Amygdala (tissue), 56 donors: ENCODE measurements at places on chromosomes 7 and 10.

DNA sequence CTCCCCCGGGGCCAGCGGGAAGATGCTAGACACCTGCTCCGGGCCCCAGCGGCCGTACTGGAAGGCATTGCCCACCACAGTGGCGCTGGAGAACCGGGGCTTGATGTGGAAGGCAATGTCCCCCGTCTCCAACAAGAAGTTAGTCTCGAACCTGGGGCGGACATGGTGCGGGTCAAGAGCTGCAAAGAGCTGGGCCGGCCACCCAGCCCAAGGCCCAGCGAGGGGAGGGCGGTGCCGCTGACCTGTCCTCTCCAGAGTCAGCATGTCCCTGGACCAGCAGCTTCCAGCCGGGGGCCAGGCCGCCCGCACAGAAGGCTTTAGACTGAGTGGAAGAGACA is 551 bp downstream of the GRIFIN start:
- DNase-seq = no peak

GRCh38 chr7:33350577-33350976 is 221.2 kb downstream of the BBS9 start:
- DNase-seq = no peak

DNA sequence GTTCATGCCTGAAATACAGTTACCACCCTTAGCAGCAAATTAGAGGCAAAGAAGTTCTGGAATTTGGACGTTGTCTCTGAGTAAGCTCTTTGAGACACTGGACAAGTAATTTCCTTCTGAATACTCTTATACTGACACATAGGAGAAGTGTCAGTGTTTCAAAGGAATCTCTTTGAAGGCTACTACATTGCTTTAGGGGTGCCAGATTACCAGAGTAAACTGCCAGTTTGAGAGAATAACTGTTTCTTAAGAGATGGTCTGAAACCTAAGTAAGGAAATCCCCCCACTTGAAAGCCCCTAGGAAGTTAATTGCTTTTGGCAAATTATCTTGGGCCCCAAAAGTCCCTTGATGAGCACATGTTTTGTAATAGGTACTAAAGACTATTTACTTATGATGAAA is 3.4 kb downstream of the FAS start:
- no peak for DNase-seq

- DNase-seq = peak; percentile 93
Observed at GRCh38 chr10:624605-625332, 64.7 kb downstream of the DIP2C start.

DNA sequence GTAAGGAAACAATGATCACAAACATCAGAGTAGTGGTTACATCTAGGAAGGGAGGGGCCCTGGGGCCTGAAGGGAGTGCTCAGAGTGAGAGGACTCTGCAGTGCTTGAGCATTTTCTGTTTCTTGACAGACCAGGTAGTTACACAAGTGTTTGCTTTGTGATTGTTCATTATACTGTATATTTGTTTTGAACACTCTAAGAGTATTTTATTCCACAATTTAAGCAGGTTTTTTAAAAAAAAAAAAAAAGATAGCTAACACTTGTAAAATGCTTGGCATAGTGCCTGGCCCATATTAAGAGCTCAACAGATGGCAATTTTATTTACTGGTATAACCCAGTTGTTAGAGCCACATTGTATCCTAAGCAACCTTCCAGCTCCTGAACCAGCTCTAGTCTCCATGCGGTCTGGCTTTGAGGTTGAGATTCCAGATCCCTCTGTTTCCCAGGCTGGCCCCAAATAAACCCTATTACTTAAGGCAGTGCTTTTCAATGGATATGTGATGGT is 20.1 kb upstream of the ATXN7L1 start:
- no peak for DNase-seq

DNA sequence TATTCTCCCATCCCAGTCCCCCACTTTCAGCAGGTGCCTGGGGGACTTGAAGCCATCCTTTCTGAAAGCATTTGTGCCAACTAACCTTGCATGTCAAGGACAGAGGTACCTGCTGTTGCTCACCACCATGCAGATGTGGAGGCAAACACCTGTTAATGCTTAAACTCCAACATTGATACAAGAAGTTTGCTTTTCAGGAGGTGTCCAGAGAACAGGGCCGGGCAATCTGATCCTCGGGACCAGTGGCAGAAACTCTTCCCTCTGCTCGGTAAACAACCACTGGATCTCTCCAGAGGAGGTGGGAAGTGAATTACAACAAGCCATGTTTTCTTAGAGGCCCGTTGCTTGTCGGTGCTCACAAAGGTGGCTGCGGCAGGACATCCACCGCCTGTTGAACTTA is 54.7 kb downstream of the FGFR2 start:
- no peak for DNase-seq

GRCh38 chr10:129532838-129533237 is 65.8 kb downstream of the MGMT start:
- DNase-seq = no peak

GRCh38 chr10:43479275-43479674 is 42.4 kb downstream of the ZNF487 start:
- DNase-seq = no peak

DNA sequence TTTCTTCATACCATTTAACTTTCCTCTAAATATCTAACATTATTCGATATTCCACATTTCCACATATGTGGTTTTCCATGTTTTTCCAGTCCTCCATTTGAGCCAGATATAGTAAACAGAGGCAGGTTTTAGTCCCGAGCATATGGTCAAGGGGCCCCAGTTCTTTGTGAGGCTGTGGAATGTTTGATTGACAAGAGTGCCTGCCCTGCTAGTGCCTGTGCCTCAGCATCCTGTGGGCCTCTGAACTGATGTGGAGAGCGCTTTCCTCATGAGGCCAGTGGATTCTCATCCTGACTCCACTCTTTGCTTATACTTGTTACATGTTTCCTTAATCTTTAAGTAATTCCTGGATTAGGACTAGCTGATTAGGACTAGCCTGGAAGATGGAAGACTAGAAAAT is 58.8 kb downstream of the POM121L12 start:
- no peak for DNase-seq
